PC-3 (cell line): ENCODE measurements at places on chromosomes 2 and 18.

DNA sequence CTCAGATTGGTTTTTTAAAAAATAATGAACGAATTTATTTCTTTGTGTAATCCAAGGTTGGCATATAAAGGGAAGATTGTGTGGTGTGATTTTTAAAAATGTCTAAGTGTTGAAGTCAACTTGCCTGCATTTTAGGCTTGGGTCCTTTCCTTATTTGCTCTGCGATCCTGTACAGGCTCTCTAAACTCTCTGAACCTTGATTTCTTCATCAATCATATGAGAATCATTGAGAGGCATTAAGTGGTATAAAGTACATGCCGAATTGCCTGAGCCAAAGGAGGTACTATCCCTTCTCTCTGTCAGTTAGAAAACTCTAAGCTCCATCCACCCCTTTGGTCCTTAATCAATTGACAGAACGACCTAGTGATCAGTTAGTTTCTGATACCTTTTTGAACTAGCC lies 440.4 kb upstream of the MEX3C start:
- DNase-seq, result no peak

DNA sequence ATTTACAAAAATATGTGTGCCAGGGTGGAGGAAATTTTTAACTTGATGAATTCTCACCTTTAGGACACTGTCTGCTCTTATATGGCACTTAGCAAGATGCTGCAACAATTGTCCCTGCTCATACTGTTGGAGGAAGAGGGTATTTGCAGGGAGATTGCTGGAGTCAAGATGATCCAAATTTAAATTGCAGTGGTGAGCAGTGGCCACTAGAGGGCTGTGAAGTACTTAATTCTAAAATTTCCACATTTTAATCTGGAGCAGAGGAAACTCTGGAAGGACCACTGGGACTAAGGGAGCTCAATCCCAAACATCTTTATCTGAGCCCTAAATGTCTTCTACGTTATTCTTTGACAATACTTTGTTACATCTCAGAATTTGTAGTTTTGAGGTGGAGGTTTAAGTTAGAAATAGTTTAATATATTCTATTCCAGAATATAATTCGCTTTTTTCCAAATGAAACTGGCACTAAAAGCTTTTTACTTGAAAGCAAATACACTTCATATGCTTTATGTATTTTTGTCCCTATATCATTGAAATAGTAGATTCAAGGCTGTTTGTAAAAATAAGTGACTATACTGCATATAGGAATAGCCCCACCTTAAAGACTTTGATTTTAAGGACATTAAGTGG lies 33.0 kb upstream of the PTH2R start:
- DNase-seq, result peak; percentile 73

GRCh38 chr18:32238635-32239268 lies 48.9 kb downstream of the MEP1B start:
- no peak for DNase-seq

- DNase-seq, result no peak
These were observed 176.7 kb upstream of the PKDCC start for GRCh38 chr2:41871080-41871479.

- no peak for DNase-seq
These were observed 42.9 kb downstream of the AGAP1 start for GRCh38 chr2:235536711-235537110.

- DNase-seq, result no peak
These were observed 10.2 kb downstream of the PREPL start for GRCh38 chr2:44351088-44351487.

DNA sequence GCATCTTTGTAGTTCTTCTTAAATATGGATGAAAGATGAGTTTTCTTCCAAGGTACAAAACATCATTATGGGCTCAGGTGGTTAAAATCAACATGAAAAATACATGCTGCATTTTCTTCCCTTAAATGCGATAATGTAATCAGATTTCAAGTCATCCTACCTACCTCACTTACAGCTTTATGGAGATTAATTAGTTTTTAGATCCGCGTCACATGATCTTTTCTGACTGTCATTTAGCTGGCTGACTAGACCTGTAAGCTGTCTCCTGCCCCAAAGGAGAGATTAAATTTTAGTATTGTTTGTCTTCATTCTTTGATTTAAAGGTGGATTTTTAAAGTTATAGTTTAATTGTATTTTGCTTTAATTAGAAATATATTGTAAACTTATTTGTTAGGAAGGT lies 678.0 kb upstream of the ZEB2 start:
- DNase-seq, result no peak

DNA sequence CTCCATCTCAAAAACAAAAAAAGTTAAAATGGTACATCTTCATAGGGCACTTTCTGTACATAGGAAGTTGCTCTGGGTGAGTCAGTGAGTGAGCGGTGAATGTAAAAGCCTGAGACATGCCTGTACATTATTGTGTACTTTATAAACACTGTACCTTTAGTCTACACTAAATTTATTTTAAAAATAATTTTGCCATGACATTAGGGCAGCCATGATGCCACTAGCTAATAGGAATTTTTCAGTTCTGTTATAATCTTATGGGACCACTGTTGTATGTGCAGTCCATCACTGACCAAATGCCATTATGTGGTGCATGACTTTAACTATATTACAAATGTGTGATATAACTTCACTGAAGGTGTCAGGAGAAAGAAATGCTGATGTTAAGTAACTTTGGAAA lies 11.0 kb upstream of the TXNDC2 start:
- DNase-seq, result peak; percentile 48

DNA sequence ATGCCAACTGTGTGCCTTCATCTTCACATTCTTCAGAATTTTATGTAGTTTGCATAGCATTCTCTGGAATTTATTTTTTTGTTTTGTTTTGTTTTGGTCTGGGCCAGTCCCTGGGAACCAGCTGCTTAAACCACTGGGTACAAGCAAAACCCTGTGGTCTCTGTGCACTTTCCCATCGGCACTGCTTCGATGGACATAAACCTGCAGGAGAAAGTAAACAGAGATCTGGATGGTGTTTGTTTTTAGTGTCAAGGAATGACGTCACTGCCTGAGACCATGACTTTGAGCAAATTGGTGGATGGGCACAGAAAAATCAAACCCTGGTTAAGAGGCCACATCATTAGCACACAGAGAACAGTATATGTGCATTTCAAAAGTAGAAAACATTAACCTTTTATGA lies 64.7 kb upstream of the RASGRP3 start:
- DNase-seq, result peak; percentile 30

GRCh38 chr2:196046123-196046917 lies 22.3 kb downstream of the DNAH7 start:
- no peak for DNase-seq

DNA sequence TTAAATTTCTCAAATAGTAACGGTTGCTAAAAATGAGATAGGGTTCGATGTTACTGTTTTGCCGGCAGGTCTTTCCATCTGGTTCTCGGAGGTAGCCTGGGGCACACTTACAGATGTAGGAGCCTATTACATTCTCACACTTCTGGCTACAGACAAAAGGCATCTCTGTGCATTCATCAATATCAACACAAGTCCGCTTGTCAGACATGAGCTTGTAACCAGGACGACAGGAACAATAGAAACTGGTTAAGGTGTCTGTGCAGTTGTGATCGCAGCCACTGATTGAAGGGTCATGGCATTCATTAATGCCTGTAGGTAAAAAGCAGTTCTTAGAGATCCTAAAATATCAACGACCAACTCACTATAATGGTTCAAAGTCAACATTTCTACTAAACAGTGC lies 116.3 kb downstream of the DHRS9 start:
- no peak for DNase-seq

GRCh38 chr2:219661197-219661954 lies 33.9 kb downstream of the SLC4A3 start:
- DNase-seq, result peak; percentile 12

- no peak for DNase-seq
These were observed 6.9 kb upstream of the GPR155 start for GRCh38 chr2:174493549-174494331.

DNA sequence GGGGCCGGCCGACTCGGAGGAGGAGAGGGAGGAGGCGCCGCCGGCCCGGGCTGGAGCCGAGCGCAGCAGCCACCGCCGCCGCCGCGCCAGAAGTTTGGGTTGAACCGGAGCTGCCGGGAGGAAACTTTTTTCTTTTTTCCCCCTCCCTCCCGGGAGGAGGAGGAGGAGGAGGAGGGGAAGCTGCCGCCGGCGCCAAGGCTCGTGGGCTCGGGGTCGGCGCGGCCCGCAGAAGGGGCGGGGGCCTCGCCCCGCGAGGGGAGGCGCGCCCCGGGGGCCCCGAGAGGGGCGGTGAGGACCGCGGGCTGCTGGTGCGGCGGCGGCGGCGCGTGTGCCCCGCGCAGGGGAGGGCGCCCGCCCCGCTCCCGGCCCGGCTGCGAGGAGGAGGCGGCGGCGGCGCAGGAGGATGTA lies 316 bp downstream of the CRIM1 start:
- no peak for DNase-seq

DNA sequence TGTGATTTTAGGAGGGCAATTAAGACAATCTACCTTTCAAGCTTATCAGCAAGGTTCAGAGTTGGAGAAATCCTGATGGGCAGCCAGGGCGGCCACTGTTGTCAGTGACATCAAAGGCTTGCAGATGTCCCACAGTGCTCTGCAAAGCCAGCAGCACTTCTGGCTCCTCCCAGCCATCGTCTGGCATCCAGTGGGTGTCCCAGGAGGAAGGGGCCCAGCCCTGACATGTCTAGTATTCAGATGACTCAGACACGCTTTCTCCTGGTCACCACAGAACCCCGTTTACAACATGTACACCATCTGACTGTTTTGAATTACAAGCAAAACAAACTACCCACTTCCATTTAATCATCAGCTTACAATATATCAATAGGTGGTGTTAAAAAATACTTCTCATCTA lies 61.4 kb downstream of the CYRIA start:
- DNase-seq, result no peak

DNA sequence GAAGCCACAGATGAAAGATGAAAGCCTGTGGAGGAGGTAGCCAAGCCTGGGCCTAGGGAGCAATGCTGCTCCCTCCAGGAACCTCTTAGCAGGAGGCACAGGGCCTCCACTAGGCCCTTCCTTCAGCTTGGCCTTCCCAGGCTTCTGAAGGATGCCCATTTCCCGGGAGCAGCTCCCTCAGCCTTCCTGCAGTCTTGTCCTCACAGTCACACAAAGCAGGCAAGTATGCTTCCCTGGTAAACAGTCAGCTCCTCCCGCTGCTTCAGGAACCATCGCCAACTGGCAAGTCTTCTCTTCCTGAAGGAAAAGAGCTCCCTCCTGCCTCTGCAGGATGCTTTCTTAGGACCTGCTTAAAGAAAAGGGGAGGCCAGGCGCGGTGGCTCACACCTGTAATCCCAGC lies 53.2 kb downstream of the SMAD7 start:
- no peak for DNase-seq

GRCh38 chr2:8657423-8658062 lies 24.3 kb upstream of the ID2 start:
- DNase-seq, result no peak

GRCh38 chr2:179876266-179876665 lies 14.9 kb upstream of the ZNF385B start:
- no peak for DNase-seq

DNA sequence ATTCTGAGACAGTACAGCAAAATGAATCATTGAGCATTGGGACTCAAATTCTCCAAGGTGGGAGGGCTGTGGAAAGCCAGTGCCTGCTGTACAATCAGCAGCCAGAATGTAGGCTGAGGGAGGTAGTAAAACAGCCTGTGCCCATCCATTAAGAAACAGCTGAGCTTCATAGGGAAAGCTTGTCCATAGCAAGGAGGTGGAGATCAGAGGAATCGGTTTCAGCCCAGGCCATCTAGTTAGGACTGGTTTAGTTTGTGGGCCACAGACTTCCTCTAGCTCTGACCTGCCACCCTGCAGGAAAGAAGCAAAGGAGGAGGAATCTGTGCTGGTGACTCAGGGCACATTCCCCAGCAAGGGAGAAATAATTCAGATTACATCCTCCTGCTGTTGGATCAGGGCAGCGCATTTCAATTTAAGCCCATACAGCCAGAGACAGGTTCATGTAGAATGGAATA lies 333.4 kb downstream of the SETBP1 start:
- peak; percentile 45 for DNase-seq

GRCh38 chr2:115070002-115070401 lies 627.6 kb downstream of the DPP10 start:
- DNase-seq, result no peak

DNA sequence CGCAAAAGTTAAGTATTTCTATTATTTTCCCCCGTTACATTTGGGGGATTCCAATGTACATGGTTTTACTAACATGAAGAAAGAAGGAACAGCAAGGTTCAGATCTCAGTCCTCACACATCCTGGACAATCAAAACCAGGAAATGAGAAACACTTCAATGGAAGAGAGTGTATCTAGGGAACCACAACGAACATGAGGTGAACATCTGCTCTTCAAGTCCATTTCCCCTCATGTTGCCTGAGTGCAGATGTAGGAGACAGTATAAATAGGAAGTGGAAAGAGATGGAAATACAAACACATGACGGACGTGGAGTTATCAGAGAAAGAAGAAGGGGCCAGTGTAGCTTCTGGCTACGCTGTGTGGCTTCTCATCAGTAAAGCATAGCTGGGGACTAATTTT lies 52.6 kb downstream of the CHN1 start:
- no peak for DNase-seq

GRCh38 chr2:223433461-223433860 lies 168.7 kb downstream of the SCG2 start:
- DNase-seq, result no peak

DNA sequence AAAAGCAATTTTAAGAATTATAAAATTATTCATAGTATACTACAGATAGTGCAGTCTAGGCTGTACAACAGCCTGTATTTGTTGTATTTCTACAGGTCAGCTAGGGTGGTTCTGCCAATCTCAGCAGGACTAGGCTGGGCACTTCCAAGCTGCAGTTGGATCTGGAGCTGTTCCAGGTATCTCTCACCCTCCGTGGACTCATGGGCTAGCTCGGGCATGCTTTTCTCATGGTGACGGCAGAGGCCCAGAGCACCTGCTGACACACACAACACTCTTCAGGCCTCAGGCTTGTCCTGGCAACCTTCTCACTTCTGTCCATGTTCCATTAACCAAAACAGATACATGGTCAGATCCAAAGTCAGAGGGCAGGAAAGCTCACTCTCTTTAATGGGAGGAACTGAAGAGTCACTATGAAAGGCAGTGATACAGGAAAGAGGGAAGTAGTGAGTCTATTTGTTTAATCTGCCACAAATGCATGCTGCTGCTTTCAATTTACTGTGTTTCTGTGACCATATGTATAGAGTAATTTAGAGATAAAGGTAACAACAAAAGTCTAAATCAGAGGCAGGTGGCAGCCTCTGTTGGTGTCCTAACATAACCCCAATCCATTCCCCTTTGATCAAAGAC lies 462.4 kb upstream of the ACVR2A start:
- no peak for DNase-seq

DNA sequence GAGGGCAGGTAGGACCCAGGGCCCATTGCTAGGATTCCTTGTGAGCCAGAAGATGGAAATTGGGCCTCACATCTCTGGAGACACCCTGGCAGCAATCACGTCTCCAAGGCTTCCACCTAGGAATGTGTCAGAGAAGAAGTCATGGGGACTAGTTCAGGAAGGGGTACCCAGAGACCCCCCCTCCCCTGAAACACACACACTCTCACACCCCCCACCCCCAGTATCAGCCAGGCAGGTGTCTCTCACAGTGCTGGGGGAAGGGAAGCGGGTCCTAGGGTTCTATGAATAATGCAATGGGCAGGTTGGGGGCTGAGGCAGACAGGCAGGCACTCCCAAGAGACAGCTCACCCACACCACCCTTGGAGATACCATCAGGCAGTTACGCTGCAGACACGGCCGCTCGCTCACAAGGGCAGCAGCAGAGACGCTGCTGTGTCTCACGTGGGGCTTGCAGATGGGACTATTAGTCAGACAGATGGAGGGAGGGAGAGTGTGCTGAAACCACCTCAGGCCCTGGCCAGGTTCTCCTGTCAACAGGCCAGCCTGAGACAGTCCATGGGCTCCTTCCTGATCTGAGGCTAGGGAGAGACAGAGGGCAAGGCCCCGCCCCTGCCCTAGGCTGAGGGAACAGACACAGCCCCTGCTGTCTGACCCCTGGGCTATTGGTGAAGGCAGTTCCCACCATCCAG lies 134.6 kb downstream of the CYP26B1 start:
- DNase-seq, result no peak
